Heart left ventricle (tissue), 16 donors: ENCODE measurements at places on chromosomes 5 and 9. TPM values are rescaled to one million over a fixed set of nuclear protein-coding genes. Genes with fewer than 3 reads are reported as not detected.

DNA sequence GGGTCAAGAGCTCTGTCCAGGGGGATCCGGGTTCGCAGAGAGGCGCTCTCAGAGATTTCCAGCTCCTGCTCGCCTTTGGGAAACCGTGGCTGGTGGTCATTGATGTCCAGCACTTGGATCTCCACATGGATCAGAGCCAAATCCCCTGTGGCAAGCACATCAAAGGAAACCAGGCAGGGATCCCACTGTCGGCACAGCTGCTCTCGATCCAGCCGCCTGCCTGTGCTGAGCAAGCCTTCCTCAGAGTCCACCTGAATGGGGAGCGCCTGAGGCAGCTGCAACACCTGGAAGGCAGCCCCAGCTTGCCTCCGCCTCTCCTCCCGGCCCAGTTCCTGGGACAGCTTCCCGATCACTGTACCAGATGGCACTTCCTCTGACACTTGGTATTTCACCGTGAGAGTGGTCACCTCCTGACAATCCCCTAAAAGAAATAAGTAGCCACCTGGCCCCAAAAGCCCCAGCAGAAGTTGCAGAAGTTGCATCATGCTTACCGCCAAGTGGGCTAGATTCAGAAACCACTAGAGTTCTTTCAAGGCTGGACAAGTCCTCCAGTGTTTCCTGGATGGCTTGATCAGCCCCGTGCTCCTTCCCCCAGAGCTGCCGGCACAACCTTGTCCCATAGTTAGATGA, 520 bp downstream of the PCDH12 start:
- peak; percentile 46 for DNase-seq

GRCh38 chr5:72920690-72921502, 34.9 kb upstream of the FCHO2 start:
- DNase-seq = no peak

GRCh38 chr5:144794922-144795321, 624.2 kb downstream of the KCTD16 start:
- DNase-seq = no peak

DNA sequence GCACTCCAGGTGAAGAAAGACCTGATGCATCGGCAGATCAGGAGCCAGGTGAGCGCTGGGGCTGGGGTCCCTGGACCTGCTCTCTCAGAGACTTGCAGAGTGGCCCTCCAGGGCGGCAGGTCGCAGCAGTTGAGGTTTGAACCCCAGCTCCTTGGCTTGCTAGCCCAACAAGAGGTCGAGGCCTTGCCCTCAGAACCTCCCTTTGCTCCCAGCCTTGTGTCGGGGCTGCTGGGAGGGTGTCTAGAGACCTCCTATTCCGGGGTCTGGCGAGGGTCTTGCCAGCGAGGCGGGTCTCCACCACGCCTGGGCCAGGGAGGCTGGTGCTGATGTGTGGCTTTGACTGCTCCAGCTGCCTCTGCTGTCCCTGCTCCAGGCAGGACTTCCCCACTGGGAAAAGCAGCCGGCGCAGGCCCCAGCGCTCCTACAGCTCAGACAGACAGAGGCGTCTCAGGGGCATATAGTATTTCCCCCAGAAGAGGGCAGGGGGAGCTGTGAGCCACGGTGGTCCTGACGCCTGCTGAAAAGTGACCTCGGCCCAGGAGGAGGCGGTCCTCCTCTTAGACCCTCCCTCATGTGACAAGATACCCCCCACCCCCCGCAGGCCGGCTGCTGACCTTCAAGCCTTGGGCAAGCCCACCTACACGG, 38.3 kb downstream of the LRSAM1 start:
- DNase-seq = no peak

Gene ZNF879
- 3.6 TPM for total RNA-seq
